ENCODE measurements at places on chromosomes 5 and 9.

- DNase-seq = no peak
Measured at GRCh38 chr5:71836559-71837112, 117.6 kb downstream of the CARTPT start.

- no peak for DNase-seq
Measured at GRCh38 chr9:127215268-127216209, 49.0 kb upstream of the GARNL3 start.

- no peak for DNase-seq
Measured at GRCh38 chr5:151224372-151224771, 480 bp upstream of the CCDC69 start.

DNA sequence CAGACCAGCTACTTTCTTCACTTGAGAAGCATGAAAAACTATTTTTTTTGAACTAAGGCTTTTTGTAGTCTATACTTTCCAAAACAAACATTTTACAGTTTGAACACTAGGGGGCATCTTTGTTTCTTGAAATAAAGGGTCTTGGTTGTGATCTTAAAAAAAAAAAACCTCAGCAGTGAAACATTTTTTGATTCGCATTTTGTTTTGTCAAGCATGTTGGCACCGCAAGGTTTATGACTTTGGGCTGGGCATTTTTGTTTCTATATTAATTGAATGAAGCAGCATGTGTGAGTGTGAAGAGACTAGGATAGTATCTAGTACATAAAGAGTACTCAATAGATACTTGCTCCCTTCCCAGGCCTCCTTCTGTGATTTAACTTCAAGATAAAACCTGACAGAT lies 31.6 kb upstream of the ACOT12 start:
- no peak for DNase-seq

DNA sequence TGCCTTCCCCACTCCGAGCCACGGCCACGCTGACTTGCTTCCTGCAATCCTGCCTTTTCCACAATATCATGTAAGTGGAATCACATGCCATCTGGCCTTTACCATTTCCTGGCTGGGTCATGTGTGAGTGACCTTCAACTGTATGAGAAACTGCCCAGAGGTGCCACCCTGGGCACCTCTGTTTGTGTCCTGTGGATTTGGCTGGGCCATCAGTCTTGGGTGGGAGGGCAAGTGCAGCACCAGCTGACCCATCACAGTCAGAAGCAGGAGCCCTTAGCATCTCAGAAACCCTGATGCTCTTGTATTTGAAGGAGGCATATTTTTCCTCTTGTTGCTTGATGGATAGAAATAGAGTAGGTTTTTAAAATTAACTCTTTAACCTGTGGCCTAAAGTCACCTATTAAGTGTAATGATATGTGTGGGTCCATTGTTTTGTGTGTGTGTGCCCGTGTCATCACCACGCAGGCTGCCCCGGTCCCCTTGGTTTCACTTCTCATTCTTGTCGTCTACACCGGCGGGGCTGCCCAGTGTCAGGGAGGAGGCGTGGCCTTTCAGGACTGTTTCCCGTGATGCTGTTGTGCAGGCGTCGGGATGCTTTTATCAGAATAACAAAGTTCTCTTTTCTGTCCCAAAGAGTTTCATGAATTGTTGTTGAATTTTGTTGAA lies 52.1 kb upstream of the CACNA1B start:
- no peak for DNase-seq

- DNase-seq = no peak
Measured at GRCh38 chr5:28734396-28734795, 1696.0 kb upstream of the CDH9 start.

- no peak for DNase-seq
Measured at GRCh38 chr9:116843863-116844620, 156.9 kb downstream of the TRIM32 start.

DNA sequence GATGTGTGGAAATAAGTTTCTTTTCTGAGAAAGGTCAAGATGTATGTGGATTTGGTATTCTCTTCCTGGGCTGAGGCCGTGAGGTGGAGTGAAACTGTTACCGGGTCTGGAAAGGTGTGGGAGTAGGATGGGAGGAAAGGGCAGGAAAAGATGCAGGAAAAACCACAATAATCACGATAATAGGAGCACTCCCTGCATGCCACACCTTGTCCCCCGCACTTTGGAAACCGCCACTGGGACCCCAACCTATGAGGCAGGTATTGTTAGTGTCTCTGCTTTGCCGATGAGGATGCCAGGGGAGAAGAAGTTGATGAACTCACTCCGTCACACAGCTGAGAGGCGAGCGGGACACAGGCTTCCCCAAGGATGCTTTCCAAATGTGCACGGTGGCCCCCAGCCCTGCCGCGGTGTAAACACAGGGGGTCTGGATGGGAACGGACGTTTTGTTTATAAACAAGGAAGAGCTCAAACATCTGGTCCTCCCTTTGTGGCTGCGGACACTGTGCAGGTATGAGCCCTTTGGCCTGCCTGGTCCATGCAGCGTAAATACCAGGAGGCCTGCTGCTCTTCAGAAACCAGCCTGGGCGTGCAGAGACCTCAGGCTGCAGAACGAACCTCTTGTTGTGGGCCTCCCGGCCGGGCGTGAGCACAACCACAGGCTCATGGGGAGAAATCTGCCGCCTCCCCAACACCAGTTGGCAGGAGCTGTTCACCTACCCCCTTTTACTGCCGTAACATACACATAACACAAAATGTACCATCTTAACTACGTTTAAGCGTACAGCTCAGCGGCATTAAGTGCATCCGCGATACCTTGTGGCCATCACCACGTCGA lies 126.7 kb downstream of the COL23A1 start:
- no peak for DNase-seq

DNA sequence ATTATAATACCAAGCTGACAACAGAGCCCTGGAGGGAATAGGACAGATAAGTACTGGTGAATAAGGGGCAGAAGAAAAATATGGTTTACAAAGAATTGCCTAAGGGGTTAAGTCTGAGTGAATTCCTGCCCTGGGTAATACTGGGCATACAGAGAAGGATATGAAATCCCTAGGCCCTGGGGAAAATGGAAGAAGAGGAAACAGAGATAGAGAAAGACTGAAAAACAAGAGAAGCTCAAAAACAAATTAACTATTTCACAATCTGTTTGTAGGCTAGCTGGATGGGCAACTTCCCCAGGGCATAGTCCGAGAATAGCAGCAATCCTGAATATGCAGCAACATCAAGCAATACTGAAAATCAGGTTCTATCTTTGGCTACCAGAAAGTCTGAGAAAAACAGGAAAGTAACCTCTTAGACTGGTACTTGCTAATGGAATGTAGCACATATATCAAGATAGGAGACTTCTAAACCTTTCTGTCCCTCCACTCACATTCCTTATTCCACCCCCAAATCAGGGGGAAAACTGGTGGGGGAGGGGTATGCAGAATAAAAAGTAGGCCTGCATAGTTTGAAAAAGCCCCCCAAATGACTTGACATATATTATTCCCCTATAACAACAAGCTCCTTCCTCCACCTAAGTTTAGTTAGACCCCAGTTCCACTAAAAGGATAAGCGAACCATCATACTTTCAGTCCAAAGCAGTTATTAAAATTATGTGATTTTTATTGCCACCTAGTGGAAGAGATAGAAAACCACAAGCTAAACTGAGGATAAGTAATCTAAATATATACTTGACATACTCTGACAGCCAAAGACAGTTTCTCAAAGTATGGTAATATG lies 20.6 kb downstream of the SLC38A9 start:
- DNase-seq = no peak

GRCh38 chr9:75085640-75086039 lies 2.3 kb downstream of the NMRK1 start:
- no peak for DNase-seq

- no peak for DNase-seq
Measured at GRCh38 chr5:149605998-149606724, 24.9 kb downstream of the ARHGEF37 start.

DNA sequence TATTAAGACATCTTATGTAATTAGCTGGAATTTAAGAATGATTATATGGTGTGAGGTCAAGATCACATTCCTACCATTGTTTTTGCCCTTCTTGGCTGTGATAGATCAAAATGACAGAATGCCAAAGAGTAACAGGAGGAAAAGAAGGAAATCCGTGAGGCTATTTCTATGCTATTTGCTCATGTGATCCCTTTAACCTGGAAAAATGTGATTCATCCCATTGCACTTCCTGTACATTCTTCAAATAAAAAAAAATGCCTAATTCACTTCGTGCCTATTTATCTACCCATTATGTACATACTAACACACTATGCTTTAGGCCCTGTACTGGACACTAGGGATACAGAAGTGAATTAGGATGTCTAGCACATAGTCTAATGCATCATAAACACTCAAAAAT lies 154.1 kb upstream of the PAPPA start:
- no peak for DNase-seq

- DNase-seq = no peak
Measured at GRCh38 chr5:154273028-154273617, 82.6 kb downstream of the GALNT10 start.

DNA sequence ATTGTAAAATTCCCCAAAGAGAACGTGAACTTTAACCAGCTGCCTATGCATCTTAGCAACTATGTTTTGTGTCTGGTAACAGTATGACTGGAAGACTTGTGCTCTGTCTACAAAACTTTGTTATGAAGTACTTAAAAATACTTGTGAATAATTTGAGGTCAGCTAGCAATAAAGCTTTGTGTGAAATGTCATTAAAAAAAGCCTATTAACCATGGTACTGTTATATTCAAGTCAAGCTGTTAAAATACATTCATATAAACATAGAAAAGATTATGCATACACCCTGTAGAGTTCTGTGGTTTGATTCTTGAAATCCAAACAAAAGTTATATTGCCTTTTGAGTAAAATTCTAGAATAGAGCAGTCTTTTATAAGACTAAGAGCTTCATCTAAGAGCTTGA lies 60.1 kb downstream of the VCAN start:
- DNase-seq = no peak

- no peak for DNase-seq
Measured at GRCh38 chr5:78293851-78294247, 649 bp downstream of the AP3B1 start.

GRCh38 chr5:94707359-94707758 lies 88.9 kb downstream of the SLF1 start:
- no peak for DNase-seq

DNA sequence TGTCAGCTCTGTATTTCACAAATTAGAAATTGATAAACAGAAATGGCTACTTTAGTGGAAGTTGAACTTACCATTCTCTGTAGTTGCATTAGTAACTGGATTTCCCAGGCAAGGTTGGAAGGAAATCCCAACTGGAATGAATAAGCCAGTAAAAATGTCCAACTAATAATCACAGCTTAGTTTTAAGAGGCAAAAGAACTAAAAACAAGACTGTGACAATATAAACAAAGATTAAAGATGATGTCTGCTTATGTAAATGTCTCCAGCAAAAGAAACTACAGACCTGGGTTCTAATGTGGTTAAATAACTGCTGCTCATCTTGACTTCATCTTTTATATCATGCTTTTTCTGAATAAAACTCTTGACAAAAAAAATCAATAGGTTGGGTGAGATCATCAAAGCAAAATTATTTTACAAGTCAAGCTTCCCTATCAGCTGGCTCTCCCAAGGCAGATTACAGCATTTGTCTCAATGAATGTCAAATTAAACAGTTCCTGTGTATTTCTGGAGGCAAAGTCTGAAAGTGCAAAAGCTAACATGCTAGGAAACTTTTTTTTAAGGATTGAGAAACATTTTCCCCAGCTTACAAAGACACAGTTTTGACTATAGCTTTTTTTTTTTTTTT lies 62.3 kb upstream of the HMHB1 start:
- DNase-seq = no peak

DNA sequence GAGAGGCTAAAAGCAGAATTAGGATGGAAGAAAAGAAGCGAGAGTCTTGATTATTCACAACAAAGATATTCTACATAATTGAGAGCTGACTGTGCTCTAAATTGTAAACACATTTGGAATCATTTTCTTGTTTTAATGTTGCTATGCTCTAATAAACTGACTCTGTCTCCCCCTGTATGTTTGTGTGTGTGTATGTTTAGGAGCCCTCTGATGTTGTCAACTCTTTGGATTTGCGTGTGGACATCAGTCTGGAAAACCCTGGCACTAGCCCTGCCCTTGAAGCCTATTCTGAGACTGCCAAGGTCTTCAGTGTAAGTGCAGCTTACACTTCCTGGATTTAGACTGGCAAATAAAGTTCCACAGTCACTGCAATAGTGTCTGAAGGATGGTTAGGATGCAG lies 37.8 kb downstream of the MOCS2 start:
- no peak for DNase-seq

DNA sequence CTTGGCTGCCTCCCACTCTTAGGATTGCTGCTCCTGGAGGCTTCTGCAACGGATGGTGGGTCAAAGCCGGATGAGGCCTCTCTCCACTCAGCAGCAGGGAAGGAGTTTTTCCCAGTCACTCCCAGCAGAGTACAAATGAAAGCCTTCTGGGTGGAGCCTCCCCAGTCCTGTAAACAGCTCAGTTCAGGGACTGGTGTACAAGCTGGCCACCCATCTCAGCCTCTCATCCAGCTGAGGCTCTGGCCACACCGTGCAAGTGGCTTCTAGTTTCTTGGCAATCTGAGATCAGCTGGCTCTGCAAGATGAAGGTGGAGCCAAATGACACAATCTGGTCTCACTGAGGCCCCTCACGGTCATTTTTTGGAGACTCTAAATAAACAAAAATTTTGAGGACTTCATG lies 10.0 kb downstream of the GPX3 start:
- no peak for DNase-seq

DNA sequence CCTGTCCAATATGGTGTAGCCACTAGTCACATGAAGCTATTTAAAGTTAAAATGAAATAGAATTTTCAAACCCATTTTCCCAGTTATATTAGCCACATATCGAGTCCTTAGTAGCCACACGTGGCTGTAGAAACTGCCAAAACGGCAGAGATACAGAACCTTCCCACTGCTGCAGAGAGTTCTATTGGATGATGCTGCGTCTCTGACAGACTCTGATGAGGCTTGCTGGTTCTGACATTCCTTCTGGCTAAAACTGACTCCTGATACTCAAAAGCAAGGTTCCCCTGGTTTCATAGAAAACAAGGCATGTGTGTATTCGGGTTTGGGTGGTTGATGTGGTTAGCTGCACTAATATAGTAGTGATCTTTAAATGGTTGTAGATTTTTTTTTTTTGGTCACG lies 91.5 kb downstream of the TLE4 start:
- DNase-seq = no peak

DNA sequence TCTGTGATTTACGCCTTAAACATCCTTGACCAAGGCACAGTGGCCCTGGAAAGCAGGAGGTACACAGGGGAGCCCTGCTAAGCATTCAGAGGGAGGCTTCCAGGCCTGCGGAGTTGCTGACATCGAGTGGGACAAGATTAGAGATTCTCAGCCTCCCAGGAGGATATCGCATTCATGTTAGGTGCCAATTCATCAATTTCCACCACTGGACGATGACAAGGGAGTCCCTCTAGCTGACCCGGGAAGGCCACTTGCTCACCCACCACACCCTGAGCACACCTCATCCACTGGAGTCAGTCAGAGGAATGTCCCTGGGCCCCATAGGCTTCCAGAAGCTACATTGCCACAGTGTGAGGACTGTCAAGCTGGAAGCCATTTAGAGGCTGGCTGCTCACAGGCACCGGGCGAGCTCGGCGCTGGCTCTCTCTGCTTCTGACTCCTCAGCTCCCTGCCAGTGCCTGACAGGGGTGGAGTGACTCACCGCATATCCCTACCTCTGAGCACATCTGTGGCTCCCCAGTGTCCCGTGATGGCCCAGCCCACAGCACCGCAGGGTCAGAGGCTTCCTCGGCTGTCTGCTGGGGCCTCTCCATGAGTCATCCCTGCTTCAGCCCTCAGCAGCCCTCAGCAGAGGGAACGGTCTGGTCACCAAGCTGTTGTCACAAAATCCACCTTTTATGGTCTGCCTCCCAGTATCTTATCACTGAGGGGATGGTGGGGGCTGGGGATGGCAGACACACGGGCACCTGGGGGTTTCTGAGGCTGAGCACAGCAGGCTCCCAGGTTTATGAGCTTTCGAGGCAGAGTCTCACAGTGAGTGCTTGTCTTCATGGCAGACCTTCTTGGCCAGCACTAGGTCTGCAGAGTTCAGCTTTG lies 117.5 kb downstream of the ZNF608 start:
- no peak for DNase-seq
